Activated CD4-positive, alpha-beta T cell treated with anti-CD3 and anti-CD28 coated beads for 1 hour (primary cell): ENCODE measurements at places on chromosomes 4 and X.
A peak's percentile ranks its signal among the peaks of the same experiment; 100 is the strongest.

DNA sequence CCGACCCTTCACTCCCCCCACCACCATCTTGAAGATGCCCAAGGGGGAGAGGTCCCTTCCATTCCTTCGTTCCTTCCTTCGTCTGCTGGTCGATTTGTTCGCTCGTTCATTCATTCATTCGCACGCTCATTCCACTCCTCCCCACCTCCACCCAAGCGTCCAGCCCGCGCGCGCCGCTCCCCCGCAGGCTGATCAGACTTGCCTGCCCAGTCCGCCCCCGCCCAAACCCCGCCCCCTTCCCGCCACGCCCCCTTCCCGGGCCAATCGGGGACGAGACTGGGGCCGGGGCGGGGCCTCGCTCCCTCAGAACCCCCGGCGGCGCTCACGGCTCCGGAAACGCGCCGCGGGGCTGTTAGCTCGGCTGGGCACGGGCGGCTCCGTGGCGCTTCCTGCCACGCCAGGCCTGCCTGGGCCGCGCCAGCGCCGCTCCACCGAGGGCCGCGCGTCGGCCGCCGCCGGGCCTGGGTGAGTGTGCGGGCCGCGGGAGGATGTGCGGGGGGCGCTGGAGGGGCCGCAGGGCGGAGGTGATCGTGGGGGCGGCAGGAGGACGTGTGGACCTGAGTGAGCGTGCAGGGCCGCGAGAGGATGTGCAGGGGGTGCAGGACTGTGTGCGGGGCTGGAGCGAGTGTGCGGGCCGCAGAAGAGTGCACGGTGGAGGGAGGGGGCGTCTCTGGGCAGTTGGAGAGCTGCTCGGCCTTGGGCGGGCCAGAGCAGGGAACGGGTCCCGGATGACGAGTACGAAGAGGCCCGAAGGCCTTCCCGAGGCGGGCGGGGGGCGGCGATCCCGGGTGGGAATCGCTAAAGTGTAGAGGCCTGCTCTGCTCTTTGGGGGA is at the start of gene ZNF275:
TSS of gene ZNF275 (plus strand) at position 333 of the 833 bp plus-strand sequence. CDS start 2,527 bp downstream, outside the sequence.
- peak; percentile 70 for DNase-seq

DNA sequence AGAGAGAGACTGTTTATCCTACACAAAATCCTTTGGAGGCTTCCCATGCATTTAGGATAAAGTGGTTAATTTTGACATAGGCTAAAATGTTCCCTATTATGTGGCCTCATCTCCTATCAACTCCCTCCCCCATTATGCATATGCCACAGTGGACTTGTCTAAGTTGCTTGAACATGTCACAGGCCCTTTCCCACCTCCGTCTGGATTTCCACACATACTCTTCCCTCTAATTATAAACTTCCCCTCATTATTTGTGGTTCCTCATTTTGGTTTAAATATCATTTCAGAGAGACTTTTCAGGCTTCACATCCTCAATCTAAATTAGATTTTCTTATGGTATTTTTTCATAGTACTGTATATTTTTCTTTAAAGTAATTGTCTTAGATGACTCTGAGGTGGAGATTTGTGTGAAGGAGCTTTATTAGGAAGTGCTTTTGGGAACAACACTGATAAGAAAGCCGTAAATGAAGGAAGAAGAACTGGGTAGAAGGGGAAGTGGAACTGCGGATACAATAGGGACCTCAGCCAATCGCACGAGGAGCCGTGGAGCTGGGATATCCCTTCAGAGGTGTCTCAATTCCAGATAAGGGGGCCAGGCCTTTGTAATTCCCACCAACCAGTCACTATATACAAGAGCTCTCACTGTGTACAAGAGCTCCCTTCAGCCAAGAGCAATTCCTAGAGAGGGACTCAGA is 7.9 kb downstream of the C4orf17 start:
- DNase-seq, result no peak

- DNase-seq, result no peak
Observed at GRCh38 chrX:72255864-72256263, 17.0 kb upstream of the ERCC6L start.

DNA sequence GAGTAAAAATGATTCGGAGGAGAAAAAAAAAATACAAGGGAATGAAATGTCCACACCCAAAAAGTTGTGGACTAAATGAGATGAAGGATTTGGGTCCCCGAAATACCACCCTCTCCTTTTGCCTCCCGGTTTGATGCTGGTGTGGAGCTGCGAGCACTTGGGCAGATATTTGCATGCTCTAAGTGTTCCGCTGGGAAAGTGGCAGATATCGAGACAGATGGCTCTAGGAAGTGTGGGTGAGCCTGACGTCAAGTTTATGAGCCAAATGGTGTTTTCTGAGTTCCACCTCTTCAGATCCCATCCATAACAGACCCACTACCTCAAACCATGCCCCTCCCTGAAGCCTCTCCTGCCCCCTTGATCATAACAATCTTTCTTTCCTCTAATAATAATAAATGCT is 228.6 kb downstream of the QDPR start:
- no peak for DNase-seq

DNA sequence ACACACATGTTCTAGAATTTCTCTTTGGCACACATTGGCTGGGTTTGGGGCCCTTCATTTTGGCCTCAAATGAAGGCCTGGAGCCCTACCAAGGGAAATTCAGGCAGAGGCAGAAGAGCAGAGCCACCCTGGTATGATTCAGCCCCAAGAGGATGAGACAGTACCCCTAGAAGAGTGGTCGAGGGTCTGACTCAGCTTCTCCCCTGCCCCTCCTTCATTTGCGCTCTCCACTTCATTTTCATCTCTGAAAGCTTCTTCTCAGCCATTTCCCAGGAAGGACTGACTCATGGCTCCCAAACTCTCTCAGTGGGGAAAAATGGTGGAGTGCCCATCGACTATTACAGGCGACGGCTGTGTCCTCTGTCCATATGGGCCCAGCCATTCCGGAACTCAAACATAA is 43.5 kb downstream of the MAMLD1 start:
- no peak for DNase-seq

- no peak for DNase-seq
Observed at GRCh38 chr4:108861334-108861733, 98.5 kb upstream of the ETNPPL start.

DNA sequence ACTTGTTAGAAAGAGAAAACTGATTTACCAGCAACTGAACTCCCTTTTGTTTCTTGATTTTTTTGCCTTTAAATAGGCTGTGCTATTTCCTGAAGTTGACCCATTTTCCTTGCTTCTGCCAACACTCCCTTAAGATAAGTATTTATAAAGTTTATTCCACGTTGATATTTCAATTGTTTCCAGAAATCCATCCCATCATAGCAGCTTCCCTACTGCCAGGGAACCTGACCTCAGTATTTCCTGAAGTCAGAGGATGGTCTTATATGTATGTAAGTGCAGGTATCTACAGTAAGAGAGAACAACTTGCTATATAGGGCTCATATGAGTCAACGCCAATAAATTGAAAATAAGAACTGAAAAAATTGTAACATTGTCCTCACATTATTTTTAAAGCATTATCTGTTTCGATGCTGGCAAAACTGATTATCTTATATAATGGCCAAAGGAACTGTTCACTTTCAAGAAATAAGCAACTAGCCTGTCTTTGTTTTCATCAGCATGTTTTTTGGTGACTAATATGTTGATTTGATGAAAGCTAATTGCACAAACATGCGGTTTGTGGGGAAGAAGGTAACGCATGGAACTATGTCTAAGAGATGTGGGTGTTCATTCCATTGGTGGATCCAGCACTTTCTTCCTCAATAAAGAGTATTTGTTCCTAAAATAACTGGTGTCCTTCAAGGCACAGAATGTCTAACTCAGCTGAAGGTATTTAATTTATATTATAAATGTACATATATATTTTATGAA is 4.7 kb downstream of the LIMCH1 start:
- no peak for DNase-seq

DNA sequence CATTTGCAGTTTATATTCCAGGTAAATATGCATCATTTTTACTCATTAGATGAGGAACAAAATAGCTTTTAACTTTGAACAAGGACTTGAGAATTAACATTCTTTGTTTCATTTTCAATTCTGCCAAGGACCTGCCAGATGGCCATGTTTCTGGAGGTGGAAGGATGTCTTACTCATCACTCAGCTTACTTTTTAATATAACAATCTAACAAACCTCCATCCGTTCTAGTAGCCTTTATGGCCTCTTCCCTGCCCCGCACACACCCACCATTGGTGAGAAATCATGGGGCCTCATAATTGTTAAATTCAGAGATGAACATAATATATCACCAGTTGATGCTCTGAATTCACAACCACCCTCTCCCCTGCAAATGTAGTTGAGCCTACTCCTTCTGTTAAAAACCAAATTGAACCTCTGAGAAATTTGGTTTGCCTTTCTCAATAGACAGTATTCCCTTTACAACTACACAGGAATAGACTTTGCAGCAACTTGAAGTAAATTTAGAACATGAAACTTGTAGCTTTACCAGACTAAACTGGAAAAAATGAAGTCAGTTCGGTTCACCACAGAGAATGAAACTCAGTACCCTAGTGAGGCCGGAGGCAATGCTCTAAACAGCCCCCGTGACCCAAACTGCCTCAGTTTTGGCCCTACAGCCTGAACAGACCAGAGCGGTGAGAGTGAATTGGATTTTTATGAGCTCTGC is 50.1 kb upstream of the ACSL4 start:
- no peak for DNase-seq

GRCh38 chrX:43564953-43565352 is 91.1 kb upstream of the MAOA start:
- no peak for DNase-seq

DNA sequence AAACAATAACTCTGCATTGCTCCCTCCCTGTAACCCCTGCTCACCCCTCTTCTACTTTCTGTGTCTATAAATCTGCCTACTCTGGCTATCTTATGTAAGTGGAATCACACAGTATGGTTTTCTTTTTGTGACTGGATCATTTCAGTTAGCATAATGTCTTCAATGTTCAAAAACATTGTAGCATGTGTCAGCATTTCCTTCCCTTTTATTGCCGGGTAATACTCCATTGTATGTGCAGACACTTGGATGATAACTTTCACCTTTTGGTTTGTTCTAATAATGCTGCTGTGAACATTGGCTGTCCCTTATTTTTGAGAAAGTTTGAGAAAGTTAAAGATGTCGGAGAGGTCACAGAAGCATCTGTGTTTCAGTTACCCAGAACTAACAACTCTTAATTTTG is 60.6 kb upstream of the TLR2 start:
- no peak for DNase-seq

DNA sequence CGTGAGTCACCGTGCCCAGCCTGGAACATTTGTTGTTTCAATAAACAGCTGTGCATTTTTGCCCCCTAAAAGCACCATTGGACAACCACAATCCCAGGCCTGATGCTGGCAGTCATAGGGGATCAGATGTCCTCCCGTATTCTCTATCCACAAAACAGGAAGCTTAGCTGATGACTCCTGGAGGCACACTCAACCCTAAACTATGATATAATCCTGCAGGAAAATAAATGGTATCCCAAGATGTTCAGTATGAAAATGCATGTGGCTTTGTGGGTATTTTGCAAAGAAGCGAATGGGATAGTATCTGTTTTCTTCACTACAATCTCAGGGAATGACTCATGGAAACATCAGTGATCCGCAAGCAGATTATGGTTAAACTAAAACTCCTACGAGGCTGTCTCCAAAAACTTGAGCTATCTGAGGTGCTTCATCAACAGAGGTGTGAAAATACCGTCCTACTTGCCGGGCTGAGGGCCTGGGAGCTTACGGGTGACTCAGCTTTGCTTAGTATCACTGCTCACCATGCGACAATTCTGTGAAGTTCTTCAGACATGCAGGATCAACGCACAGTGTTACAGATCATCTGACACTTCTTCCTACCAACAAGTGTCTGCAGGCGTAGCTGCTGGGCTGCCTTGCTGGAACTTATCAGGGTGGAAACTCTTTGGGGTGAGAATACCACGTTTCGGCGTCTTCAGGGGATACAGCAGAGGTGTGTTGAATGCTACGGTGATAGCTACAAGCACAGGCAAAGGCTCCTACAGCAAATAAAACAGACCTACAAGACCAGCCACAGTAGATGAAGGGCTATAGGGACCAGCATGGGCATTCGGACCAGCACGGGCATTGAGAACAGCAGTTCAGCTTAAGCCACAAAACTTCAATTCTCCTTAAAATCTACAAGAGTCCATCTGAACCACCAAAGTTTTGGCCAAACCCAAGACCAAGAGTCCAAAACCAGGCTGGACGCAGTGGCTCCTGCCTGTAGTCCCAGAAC is 148.5 kb downstream of the DHRSX start:
- DNase-seq, result no peak

DNA sequence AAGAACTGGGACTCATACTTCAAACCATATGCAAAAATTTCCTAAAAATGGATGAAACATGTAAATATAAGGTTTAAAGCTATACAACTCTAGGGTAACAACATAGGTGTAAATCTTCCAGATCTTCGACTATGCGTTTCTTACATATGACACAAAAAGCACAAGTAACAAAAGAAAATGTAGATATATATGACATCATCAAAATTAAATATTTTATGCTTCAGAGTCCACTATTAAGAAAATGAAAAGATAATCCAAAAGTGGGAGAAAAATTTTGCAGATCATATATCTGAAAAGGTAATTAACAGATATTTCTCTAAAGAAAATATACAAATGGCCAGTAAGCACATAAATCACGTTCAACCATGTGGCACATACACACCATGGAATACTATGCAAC is 164.2 kb upstream of the ACTRT1 start:
- DNase-seq, result no peak

DNA sequence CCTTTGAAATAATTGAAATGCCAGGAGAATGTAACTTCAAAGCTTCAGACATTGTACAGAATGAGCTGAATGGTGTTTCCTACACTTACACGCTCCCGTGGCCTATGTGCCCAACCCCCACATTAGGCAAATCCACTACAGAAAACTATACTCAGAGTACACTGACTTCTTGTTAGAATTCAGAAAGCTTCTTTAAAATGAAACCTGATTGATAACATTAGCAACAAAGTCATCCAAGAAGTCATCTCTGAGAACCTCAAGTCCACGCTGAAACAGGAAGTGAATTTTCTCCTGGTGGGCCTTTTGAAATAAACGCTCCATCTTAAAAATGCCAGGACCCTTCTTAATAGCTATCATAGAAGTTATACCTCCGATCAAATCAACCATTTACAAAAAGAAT is 136.3 kb downstream of the TSPAN5 start:
- DNase-seq, result no peak

GRCh38 chr4:3121110-3121509 is 46.6 kb downstream of the HTT start:
- DNase-seq, result no peak

DNA sequence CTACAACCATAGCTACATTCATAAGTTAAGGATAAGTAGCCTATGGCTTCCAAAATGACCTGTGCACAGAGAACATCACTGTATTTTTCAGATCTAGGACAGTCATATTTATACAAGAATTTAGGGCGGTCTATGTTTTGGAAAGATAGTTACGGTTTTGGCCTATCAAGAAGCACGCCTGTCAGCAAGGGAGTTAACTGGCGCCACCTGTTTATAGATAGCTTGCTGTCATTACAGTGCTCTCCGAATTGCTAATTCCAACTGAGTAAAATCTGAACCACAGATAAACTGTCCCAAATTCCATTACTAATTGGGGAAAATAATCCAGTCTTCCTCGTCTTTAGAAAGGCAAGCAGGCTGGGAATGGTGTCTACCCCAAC is 646 bp downstream of the ABCB7 start:
- DNase-seq, result no peak
